ENCODE measurements at places on chromosomes 6 and 20.

GRCh38 chr6:31453259-31453658, 44.7 kb upstream of the MICB start:
- DNase-seq = no peak

DNA sequence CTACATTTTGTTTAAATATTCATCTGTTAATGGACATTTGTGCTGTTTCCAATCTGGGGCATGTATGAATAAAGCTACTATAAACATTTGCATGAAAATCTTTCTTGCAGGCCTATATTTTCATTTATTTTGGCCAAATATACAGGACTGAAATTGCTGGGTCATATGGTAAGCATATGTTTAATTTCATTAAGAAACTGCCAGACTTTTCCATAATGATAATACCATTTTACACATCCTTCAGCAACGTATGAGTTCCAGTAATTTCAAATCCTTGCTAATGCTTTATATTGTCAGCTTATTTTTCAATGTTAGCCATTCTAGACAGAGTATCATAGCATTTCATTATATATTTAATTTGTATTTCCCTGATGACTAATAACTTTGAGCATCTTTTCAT, 51.0 kb downstream of the GPR6 start:
- DNase-seq = no peak

DNA sequence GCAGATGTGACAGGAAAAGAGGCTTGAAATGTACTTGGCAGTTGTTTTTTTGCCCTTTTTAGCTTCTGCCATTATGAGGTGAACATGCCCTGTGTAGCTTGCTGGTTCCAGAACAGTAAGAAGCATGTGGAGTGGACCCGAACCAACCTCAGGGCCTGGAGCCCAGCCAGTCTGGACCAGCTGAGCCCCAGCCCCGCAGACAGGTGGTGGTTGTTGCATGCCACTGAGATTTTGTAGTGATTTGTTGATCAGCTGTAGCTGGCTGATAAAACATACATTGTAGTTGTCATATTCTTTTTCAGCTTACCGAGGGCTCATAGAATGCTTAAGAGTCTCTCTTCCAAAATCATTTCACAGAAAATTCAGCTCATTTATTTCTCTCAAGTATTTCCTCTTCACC, 182.2 kb downstream of the FARS2 start:
- DNase-seq = no peak

DNA sequence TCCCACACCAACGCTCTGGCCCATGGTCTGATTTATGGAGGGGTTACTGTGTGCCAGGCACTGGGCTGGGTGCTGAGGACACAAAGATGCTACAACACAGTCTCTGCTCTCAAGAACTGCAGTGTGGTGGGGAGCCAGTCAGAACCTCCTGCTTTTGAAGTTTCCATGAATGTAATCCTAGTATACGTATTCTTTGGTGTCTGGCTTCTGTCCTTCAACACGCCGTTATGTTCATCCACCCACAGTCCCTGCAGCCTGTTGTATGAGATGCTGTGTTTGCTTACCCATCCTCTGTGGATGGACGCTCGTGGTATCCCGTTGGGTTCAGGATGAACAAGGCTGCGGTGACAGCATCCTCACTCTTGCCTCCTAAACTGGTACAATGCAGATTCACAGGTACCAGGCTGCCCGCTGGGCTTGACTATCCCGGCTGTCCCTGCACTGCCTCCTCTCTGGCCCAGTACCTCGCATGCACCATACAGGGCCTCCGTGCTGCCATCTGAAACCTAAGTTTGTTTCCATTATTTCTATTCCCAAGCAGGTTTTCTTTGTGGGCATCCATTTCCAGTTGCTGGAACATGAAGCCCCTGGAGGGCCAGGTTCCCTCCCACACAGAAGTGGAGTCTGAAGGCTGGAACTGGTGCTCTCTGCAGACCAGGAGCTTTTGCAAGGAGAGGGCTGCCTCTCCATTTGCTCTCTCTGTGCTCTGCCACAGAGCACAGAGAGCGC, 364.5 kb downstream of the ZFAND3 start:
- DNase-seq = peak; percentile 74

DNA sequence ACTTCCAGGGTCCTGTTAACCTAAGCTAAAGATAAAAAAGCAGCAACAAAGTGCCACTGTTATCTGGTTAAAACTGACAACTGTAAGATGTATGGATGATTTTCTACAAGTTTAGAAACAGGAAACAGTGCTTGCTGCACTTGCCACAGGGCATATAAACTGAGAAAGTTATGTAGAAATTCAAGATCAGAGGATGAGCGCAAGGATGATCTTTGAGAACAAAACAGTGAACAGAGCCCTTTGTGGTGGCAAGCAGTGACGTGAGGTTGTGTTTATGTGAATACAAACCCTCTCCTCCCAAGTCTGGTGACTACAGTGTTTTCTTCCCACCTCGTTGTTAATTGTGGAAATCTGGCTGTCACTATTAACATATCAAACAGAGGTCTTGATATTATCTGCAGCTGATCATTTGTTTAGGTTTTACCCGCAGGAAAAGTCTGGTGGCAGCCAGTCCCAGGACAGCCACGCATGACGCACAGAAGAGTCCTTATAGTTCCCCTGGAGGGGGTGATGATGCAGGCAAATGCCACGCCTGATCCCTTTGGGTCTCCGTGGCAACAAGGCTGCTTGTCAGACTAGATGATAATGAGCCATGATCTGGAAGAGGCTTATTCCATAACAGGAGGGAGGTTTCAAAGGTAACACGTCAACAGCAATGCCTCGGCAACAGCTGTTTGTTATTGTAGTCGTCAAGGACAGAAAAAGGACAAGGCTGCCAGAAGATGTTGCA, 43.1 kb upstream of the TNFAIP3 start:
- DNase-seq = no peak

DNA sequence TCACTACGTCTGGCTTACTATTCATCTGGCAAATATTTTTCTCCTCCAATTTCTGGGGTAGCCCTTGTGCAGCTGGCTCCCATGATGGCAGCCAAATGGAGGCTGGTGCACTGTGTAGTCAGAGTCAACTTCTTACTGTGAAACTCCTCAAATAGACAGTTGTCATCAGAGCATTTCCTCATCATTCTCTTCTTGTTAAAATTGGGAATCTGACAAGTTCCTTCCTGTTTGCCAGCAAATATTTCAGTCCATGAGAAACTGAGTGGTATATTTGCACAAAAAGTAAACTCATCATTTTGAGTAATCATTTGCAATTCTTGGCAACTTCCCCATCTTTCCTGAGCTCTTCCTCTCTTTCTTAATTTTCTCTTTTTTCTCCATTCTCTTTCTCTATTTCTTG, 394.9 kb upstream of the RGS17 start:
- no peak for DNase-seq

GRCh38 chr6:52972989-52973388, 22.1 kb downstream of the GSTA4 start:
- no peak for DNase-seq

- DNase-seq = no peak
Observed at GRCh38 chr6:73151732-73152131, 73.6 kb downstream of the KHDC1L start.

- no peak for DNase-seq
Observed at GRCh38 chr6:3415082-3415453, 41.8 kb downstream of the SLC22A23 start.

GRCh38 chr20:45798935-45799642, 7.3 kb downstream of the DNTTIP1 start:
- DNase-seq = no peak

GRCh38 chr6:139713424-139713823, 339.0 kb upstream of the CITED2 start:
- DNase-seq = no peak

- no peak for DNase-seq
Observed at GRCh38 chr20:23003881-23004460, 31.1 kb upstream of the SSTR4 start.

GRCh38 chr6:53312355-53312754, 36.4 kb downstream of the ELOVL5 start:
- no peak for DNase-seq

- no peak for DNase-seq
Observed at GRCh38 chr6:12750416-12750815, 33.8 kb downstream of the PHACTR1 start.

- no peak for DNase-seq
Observed at GRCh38 chr6:35288834-35289233, 8.8 kb upstream of the DEF6 start.

DNA sequence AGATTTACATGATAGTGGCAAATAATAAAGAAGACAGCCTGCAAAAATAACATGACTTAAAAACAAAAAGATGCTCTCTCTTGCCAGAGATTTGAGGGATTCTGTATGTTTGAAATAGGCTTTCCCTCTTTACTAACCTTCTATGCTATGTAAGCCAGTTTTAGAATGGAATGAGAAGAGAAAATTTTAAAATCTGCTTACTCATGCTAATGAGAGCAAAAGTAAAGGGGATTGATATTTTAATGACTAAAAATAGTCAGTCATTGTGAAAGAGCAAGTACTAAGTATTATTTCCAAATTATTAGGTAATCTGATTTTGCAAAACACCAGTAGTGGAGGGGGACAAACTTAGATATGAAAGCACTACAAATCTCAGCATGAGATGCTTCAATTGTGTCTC, 563.3 kb upstream of the ADGRB3 start:
- no peak for DNase-seq

- DNase-seq = no peak
Observed at GRCh38 chr6:28380381-28380780, 19.2 kb downstream of the ZSCAN12 start.

DNA sequence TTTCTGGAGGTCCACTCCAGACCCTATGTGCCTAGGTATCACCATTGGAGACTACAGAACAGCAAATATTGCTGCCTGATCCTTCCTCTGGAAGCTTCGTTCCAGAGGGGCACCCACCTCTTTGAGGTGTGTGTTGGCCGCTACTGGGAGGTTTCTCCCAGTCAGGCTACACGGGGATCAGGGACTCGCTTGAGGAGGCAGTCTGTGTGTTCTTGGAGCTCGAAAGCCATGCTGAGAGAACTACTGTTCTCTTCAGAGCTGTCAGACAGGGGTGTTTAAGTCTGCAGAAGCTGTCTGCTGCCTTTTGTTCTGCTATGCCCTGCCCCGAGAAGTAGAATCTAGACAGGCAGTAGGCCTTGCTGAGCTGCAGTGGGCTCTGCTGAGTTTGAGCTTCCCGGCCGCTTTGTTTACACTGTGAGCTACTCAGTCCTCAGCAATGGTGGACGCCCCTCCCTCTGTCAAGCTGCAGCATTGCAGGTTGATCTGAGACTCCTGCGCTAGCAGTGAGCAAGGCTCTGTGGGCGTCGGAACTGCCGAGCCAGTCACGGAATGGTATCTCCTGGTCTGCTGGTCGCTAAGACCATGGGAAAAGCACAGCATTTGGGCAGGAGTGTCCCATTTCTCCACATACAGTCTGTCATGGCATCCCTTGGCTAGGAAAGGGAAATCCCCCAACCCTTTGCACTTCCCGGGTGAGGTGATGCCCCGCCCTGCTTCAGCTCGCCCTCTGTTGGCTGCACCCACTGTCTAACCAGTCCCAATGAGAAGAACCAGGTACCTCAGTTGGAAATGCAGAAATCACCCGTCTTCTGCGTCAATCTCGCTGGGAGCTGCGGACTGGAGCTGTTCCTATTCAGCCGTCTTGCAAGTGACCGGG, 32.5 kb upstream of the ASCC3 start:
- no peak for DNase-seq

DNA sequence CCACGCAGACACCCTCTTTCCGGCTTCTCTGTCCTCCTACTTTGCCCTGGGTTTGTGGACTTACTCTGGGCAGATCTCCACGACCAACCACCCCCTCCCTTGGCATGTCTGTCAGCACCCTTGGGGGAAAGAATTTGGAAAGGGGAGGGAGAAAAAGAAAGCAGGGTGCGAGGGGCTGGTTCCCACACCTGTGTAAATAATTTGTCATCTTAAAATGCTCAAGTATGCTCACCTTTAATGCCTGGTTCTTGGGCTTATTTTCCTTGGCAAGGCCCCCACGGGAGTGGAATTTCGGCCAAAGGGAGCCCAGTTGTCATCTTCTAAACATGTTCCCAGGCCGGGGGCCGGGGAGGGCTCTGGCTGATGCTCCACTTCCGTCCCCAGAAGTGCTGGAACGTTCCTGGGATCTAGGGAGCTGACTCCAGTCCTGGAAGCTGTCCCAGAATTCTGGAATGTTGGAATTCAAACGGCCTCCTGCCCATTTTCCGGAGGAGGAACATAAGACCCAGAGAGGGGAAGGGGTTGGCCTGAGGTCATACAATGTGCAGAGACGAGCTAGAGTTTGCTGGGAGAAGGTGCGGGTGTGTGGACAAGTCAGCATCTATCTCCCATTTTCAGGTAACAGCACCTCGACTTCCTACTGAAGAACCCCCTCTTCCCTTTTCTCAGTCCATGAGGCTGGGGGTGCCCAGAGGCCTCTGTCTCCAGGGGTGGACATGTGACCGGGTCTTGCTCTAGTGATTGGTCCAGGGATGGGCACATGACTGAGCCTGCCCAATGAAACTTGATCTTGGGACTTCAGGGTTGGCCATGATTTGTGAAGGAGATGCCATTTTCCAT, 122.3 kb downstream of the CEBPB start:
- peak; percentile 91 for DNase-seq

- no peak for DNase-seq
Observed at GRCh38 chr6:10416516-10416862, 1.6 kb upstream of the TFAP2A start.

GRCh38 chr6:154888421-154889295, 106.5 kb upstream of the TIAM2 start:
- DNase-seq = no peak

GRCh38 chr6:149950423-149950822, 8.6 kb downstream of the ULBP2 start:
- no peak for DNase-seq

GRCh38 chr6:52553158-52553557, 23.7 kb downstream of the TRAM2 start:
- no peak for DNase-seq

GRCh38 chr6:287489-287860, 4.8 kb upstream of the DUSP22 start:
- DNase-seq = no peak

- DNase-seq = no peak
Observed at GRCh38 chr20:19868441-19868840, 110.4 kb downstream of the RIN2 start.

GRCh38 chr6:157468574-157468973, 87.6 kb downstream of the ZDHHC14 start:
- DNase-seq = no peak

- DNase-seq = no peak
Observed at GRCh38 chr6:36098253-36098919, 31.9 kb upstream of the MAPK13 start.
